ENCODE measurements at places on chromosomes 4 and X. TPM values are rescaled to one million over a fixed set of nuclear protein-coding genes. Genes with fewer than 3 reads are reported as not detected.

DNA sequence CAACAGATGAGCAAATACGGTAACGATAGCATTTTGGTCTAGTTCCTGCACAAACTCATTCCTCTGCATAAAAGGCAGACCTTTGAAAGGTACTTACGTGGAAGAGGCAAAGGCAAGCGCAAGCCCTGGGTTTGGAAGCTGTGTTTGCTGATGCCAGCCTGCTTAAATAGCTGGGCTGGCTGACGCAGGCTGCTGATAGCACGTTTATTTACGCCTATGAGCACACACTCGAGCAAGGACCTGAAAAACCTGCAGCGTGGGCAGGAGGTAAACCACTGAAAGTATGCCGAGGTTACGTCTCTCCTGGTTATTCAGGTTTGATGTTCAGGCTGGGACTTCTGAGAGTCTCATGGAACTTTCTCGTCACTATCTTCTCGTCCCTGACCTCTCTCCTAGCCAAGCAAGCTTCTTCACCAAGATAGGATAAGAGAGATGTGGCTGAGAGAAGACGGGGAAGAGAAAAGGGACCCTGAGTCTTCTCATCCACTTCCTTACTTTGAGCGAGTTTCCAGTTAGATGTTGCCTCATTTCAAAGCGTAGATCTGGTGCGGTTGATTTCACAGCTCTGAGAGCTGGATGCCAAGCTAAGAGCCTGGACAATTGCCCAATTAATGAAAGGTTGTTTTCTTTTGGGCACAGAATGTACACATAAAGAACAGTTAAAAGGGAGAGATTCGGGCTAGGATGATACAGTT is at the start of gene HOPX:
Gene HOPX, minus strand, starts transcription at position 139 of the 695 bp plus-strand sequence. CDS start 23,480 bp downstream, outside the sequence.
- no peak for DNase-seq

Gene NIPAL1
- 4.5 TPM for polyA plus RNA-seq

GRCh38 chrX:140804292-140804691 is 94.7 kb downstream of the LINC00632 start:
- DNase-seq = no peak

Gene ATP7A
- 8.1 TPM for polyA plus RNA-seq

Gene RNF212
- polyA plus RNA-seq = 1.7 TPM

Gene MAGEA10
- polyA plus RNA-seq = not detected

GRCh38 chr4:164350061-164350460 is 403.9 kb upstream of the SMIM31 start:
- DNase-seq = no peak

Gene SLC9B1
- polyA plus RNA-seq = 1.5 TPM

Gene RADX
- 2.0 TPM for polyA plus RNA-seq

Gene MAGEB2
- not detected for polyA plus RNA-seq

GRCh38 chrX:107673933-107674479 is 45.7 kb downstream of the PRPS1 start:
- no peak for DNase-seq
